ENCODE measurements at places on chromosomes 7 and 10.
A peak's percentile ranks its signal among the peaks of the same experiment; 100 is the strongest.

DNA sequence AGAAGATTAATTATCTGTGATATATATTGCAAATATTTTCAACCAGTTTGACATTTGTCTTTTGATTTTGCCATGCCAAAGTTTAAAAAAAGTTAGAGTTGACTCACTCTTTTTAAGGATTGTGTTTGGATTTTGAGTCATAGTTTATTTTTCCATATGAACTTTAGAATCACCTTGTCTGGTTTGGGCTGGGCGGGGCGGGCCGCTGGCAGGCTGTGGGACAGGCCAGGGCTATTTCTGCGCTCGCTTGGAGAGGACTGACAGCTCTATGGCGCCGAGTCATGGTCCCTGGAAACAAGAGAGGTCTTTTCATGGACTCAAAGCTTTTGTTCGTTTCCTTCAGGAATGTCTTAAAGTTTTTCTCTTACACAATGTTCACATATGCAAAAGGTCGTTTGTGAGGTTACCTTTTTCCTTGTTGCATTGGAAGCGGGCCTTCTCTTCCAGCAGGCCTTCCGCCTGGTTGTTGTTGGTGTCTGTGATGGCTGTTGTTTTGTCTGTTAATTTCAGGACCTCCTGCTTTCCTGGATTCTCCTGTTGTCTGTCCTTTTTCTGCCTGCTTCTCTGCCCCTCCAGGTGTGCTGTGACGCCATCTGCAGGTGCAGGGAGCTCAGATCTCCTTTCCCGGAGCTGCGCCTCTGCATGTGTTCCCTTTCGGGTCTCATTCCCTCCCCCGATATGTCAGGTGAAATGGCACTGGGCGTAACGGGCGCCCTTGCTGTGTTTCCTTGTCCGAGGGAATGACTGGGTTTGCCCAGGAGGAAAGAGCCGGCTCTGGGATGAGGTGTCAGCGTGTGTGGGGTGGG, 53.8 kb downstream of the INPP5A start:
- DNase-seq = no peak

- DNase-seq = no peak
Observed at GRCh38 chr10:129546106-129546505, 79.1 kb downstream of the MGMT start.

DNA sequence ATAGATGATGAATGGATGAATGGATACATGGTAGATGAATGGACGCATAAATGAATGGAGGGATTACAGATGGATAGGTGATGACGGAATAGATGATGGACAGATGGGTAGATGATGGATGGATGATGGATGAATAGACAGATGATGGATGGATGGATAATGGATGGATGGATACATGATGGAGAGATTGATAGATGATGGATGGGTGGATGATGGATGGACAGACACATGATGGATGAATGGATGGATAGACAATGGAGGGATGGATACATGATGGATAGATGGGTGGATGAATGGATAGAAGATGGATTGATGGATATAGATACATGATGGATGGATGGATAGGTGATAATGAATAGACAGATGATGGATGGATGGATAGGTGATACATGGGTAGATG, 8.8 kb upstream of the PDGFA start:
- no peak for DNase-seq

DNA sequence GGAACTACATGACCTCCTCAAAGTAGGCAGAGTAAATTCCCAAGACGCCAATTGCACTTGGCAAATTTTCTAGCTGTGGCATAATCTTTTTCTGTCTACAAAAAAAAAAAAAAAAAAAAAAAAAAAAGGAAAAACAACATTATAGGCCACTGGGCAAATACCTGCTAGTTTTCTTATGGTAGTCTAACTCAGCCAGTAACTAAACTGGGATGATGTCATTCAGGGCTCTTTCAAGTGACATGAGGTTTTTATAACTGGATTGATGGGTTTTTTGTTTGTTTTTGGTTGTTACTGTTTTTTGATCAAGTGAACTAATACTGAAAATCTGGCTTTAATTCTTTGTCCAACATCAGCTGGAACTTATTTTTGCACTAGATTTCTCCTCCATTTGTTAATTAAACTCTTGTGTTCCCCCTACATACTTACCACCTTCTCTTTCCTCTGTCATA, 7.4 kb upstream of the VIM start:
- no peak for DNase-seq

GRCh38 chr10:77405771-77406241, 231.8 kb downstream of the KCNMA1 start:
- DNase-seq = peak; percentile 31

GRCh38 chr10:86317949-86318725, 48.5 kb downstream of the GRID1 start:
- no peak for DNase-seq

DNA sequence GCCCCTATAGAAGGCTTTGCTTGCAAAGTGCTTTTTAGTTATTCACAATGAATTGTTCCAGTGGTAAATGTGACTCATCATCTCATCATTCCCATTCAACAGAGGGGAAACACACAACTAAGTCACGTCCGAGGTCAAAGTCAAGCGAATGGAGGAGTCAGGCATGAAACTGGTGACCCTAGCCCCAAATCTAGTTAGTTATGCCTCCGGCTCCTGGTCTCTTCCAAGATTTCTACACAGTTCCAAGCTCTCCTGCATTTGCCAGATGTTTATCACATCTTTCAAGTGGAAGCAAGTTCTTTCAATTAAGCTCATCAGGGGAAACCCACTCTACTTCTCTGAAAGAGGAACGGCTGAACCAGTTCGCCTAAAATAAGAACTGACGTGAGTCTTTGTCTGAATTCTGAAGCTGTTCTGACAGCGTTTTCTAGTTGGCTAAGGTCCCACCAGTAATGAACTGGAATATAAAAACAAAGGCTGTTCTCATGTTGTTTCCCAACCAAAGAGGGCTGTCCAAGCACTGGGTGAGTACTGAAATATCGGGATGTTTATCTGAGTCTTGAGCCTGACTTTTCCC, 140.9 kb upstream of the NRBF2 start:
- DNase-seq = no peak

DNA sequence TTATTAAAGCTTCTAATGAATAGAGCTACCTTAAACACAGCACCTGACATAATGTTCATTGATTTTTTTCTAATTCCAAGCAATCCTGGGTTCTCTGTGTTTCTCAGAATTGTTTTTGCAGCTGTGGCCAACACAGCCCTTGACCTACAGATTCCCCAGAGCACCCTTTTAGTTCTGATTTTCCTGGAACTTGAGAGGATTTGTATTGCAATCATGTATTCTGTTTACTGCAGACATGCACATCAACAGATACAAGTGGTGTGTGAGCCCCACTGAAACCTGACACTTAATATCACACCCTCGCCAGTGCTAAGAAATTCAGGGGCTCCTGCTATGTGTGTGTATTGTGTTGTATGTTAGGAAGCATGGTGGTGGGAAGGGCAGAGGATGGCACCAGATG, 344.2 kb upstream of the POM121L12 start:
- DNase-seq = no peak

Data from NCI-H748 treated with DMSO at 0.1 percent for 48 hours (cell line).